Activated naive CD4-positive, alpha-beta T cell treated with anti-CD3 and anti-CD28 coated beads, Interleukin-2, amount 50 U/mL, for 16 hours (primary cell): ENCODE measurements at places on chromosomes 4 and X.

DNA sequence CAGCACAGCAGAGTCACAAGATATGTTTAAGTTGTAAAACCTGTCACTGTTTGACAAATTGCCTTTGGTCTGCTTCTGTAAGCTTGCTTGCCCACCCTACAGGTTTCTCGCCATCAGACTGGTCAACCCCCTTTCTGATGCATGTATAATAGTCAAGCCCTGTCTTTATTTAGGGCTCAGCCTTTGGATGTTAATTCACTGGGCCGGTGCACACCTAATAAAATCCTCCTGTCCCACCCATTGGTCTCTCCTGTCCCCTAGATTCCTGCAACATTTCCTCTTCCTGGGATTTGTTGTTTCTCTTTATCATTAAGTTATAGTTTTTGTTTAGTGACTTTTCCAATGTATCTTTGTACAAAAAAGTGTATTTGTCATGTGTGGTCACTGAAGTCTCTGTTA, 38.2 kb downstream of the GLUD2 start:
- no peak for DNase-seq

- no peak for DNase-seq
These were observed 143.2 kb downstream of the LHFPL1 start for GRCh38 chrX:112536544-112536943.

DNA sequence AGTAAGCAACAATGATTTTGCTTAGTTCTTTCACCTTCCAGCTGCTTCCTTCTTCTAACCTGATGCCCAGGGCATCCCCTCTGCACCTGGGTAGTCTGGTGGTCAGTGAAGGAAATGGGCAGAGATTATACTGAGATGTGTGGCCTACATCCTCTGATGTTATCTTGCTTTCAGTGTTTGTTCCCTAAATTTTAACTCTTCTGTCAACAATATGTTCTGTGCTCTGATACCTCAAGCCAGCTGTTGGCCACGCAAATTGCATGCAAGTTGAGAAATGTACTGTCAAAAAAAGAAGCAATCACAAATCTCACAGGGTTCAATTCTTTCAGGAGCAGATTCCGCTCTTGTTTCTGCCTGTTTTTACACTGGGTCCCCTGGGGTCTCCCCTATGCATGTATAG, 73.8 kb downstream of the FBXW7 start:
- DNase-seq = no peak

GRCh38 chr4:144627663-144628076, 18.3 kb upstream of the HHIP start:
- no peak for DNase-seq

DNA sequence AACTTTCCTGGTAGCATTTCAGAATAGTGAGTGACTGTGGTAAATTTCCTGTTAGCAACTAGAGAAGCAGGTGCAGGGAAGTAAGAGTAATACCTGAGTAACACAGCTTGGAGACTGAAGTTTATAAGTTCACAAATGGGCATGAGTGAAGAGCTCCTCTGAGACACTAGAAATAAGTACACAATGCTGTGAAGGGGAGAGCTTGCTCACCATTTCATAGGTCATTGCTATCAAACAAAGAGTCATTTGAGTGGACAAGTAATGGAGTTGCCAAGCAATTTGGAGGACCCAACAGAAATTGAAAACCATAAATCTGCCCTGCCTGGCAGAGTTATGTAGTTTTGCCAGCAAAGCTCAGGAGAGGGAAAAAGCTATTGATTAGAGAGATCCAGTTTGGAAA, 523.6 kb downstream of the TRAM1L1 start:
- no peak for DNase-seq

DNA sequence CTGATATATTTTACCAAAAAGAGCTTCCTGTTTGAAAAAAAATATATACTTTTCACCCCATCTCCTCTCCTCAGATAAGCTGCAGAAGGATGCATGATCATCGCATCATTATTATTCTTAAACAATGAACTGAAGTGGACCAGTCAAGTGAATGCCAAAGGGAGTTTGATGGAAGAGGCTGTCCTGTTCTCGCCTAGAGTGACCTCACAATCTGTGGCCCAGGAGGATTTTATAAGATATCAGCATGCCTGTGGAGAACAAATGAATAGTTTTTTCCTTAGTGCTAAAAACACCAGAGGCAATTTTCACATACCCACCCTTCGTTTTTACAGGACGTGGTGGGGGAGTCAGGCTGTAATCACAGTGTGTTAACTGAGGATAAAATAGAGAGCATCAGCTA, 112.7 kb downstream of the USP46 start:
- DNase-seq = no peak

GRCh38 chr4:98659741-98660462, 1.5 kb upstream of the TSPAN5 start:
- no peak for DNase-seq

GRCh38 chrX:129650183-129650689, 4.5 kb downstream of the APLN start:
- DNase-seq = no peak

- no peak for DNase-seq
These were observed 124.5 kb upstream of the ARSJ start for GRCh38 chr4:114103908-114104307.

GRCh38 chr4:164177753-164178152, 576.2 kb upstream of the SMIM31 start:
- DNase-seq = no peak

GRCh38 chr4:113330200-113330599, 280.7 kb downstream of the ANK2 start:
- no peak for DNase-seq

GRCh38 chrX:19799319-19800182, 87.8 kb downstream of the SH3KBP1 start:
- peak; percentile 33 for DNase-seq

- DNase-seq = no peak
These were observed 215.3 kb downstream of the HS6ST2 start for GRCh38 chrX:132743086-132743485.

GRCh38 chr4:64880557-64880956, 471.3 kb upstream of the TECRL start:
- DNase-seq = no peak

- peak; percentile 21 for DNase-seq
These were observed 174.5 kb downstream of the SMIM20 start for GRCh38 chr4:26088433-26088928.

- no peak for DNase-seq
These were observed 117.8 kb downstream of the SCD5 start for GRCh38 chr4:82680834-82681233.

DNA sequence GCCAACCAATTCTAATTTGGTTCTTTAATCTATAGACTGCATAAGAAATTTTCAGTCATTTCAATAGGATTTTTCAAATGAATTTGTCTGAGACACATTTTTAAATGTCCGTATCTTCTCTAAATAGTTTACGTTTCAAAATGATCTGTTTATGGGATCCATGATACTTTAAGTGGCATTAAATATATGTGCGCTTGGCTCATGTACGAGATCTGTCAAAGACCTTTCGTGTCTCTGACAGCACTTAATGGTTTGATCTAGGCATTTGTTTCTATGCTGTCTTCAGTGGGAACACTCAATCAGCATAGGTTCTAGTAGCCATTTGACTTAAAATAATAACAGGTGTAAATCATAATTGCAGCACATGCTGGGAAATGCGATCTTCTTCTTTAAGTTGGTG, 731.0 kb downstream of the CENPC start:
- no peak for DNase-seq

DNA sequence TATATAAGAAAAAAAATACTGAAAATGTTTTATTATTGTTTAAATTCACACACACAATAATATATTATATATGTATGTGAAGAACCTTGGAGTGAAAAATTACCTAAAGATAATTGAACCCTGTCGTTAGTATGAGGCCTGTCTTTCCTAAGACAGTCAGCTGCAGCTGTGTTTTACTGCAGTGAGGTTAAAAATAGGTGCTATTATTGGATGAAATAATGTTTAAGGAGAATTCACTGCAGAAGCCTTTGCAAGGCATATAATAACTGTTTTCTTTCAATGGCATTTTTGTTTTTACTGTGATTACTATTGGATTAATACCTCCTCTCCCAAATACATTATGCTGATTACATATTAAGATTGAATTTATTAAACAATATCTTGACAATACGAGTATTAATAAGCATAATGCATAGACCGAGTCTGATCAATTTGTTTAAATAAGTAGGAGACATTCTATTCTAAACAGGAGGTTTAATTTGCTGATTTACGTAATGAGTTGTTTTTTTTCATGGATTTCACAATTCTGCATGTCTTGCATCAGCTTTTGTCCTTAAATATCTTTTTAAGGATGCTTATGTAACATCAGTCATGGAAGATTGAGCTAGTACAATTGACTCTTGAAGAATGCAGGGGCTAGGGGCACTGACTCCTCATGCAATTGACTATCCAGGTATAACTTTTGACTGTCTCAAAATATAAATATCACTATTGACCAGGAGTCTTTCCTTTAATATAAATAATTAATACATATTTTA, 1181.1 kb upstream of the PCDH7 start:
- DNase-seq = no peak

DNA sequence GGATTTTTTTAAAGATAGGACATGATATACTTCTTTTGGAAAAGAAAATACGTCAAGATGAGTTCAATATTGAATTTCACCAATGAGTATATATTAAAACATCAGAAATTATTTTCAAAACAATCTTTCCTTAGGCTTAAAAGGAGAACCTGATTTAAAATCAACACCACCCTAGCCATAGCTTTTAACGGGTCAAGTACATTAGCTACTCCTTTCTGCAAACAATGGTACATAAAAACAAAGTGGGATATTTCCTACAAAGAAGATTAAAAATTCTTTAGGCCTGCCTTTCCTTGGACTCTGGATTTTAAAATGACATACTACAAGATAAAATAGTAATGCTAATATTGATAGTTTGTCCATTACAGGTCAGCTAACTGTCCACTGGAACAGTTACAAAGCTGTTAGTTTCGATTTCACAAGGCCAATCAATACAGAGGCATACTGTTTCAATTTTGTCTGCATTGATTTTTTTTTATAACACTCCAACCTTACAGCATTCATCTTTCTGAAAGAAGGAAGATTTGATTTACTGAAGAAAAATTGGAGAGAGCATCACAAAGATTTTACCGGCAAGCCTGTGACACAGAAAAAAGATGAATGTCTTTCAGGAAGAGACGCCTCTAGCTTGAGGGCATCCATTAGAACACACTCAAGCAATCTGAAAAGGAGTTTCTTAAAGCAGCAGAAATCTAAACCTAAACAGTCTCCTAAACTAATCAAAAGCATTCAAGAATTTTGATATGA, 97.2 kb downstream of the MAB21L2 start:
- no peak for DNase-seq

DNA sequence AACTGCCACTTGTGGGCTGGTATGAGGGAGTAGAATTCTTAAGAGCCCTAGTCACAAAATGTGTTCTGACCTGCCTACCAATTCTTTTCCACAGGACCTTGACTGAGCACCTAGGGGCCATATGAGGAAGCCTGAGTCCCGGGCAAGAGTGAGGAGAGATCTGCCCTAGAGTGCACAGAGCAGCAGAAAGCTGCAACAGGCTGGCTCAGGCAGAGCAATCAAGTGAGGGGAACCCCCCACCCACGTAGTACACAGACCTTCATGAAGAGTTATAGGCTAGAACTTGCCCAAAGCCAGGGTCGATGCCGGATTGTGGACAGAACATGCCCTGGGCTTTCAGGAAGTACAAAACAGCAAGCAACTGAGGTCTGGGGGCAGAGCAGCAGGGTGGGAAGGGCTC, 117.0 kb downstream of the SPOCK3 start:
- DNase-seq = no peak
